NCI-H1930 (cell line): ENCODE measurements at places on chromosomes 5 and 9.

DNA sequence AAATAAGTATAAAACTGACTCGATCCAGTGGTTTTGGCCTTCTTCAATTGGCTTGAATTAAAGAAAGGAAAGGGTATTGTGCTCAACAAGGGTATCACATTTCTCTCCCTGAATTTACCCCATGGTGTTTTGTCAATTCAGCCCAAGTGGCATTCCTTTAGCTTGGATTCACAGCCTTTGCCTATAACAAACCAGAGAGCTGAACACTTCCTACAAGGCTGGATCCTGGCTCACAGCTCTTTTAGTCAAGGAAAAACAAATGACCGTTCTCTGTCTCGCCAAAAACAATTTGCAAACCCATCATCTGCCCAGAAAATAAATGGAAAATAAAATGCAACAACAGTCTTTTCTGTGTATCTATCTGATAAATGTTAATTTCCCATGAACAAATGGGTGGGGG lies 5.7 kb downstream of the ZNF366 start:
- no peak for DNase-seq

DNA sequence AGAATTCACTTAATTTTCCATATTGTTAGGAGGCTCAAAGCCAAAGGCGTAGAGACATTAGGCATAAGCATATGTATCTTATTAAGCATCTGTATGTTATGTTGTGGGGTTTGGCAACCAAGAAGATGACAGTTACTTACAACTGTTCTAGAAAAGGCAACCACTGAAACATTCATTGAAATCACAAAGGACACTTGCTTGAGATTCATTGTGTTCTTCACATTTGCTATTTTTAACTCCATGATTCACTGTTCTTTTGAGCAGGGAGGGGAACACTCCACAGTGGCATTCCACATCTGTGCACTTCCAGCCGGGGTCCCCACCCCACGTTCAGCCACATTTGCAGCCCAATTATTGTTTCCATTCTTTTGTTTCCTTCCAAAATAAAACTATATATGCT lies 107.1 kb downstream of the PALM2AKAP2 start:
- no peak for DNase-seq

DNA sequence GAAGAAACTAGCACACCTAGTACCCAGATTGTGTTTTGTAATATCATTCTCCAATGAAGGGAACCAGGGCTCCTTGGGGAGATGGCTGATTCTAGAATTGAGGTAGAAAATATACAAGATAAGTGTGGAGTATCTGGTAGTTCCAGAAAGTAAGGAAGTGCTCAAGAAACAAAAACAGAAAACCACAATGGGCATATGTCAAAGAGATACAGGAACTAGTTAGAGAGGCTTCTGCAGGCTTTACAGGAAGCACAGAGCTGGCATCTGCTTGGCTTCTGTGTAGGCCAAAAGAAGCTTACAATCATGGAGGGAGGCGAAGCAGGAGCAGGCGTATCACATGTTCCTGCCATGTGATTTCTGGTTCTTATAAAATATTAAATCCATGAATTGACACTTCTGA lies 105.7 kb upstream of the TMEM161B start:
- DNase-seq: no peak

DNA sequence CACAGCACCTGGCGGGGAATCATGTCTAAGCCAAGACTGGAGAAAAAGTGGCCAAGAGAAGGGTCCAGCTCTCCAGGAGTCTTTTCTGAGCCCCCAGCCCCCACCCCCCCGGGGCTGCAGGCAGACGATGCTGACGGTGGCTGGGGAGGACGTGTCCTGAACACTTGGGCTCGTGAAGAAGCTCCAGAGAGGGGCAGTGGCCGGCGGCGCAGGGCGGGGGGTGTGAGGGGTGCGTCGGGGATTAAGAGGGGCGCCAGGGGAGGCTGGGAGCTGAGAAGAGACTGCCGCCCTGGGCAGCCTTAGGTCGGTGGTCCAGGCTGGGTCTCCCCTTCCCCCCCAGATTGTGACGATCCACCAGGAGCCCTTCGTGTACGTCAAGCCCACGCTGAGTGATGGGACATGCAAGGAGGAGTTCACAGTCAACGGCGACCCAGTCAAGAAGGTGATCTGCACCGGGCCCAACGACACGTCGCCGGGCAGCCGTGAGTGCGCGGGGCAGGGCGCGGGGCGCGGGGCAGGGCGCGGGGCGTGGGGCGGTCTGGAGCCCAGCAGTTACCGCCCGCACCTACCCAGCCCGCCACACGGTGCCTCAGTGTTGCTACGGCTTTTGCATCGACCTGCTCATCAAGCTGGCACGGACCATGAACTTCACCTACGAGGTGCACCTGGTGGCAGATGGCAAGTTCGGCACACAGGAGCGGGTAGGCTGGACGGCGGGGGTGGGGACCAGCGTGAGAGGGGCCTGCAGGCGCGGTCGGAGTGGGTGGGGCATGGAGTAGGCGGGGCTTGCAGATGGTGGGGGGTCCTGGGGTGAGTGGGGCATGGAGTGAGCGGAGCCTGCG lies 8.9 kb downstream of the LRRC26 start:
- no peak for DNase-seq

- DNase-seq: no peak
Observed at GRCh38 chr9:23747088-23748075, 78.7 kb downstream of the ELAVL2 start.

DNA sequence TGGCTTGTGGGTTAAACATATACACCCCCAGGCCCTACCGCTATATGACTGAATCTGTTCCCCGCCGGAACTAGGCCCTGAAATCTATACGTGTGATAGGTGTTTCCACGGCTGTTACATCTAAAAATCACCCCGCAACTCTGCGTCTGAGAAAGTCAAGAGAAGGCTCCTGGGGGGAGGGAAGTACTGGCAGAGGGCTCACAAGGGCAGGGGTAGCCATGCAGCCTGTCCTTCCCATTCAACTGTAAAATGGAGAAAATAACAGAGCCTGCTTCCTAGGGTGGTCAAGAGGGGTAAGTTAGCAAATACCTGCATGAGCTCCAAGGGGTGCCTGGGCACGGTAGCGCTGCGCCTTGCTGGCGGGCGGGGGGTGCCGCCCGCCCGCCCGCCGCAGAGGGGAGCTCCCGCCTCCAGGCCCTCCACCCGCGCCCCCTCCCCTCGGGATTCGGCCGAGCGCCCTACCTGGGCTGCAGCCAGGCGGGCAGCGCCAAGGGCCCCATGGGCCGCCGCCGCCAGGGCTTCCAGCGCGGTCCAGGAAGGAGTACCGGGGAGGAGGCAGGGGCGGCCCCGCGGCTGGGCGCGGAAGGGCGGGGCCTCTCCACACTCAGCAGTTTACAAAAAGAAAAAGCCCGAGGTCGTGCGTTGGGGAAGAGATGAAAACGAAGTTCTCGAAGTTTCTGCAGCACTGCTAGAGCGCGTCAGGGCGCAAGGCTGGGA lies at the start of gene HACD4:
Gene HACD4, minus strand, starts transcription at position 550 of the 717 bp plus-strand sequence. Its CDS starts 50 bp downstream, at position 500.
- no peak for DNase-seq

GRCh38 chr5:157918811-157919742 lies 60.1 kb upstream of the CLINT1 start:
- DNase-seq: no peak

- no peak for DNase-seq
Observed at GRCh38 chr5:132094393-132095076, 20.9 kb downstream of the CSF2 start.

- no peak for DNase-seq
Observed at GRCh38 chr9:114643001-114643400, 14.6 kb downstream of the TEX53 start.

DNA sequence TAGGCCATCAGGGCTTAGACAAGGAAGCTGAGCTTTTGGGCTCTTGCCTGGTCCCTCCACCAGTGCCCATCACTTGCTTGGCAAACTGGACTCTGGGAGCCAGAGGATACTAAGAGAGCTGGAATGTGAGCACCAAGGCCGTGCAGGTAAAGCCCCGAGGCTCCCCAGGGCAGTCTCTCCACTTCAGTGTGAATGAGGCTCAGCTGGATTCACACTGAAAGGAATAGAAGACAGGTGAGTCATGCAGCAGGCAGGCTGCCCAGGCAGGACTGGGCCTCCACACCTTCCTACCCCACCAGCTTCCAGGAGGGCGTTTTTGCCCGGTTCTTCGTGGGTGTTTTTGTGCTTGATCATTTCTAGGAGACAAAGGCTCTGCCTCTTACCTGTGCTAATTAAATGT lies 7.3 kb upstream of the CTSV start:
- DNase-seq: no peak

- DNase-seq: no peak
Observed at GRCh38 chr5:34026089-34026761, 16.8 kb downstream of the C1QTNF3 start.

DNA sequence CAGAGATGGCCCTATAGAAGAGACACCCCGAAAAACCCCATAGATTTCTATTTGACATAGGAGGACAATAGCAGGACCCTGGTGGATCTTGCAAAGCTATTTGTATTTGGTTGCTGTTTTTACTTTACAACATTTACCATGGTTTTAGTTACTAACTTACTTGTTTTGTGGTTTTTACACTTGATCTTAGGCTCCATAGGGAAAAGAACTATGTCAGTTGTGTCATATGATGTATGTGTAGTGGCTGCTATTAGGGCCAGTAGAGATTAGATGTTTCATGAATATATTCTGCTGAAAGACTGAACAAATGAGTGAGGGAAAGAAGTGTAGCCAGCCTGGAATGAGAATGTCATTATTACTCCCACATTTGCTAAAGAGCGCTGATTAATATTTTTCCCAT lies 388.1 kb downstream of the SEMA5A start:
- DNase-seq: no peak

DNA sequence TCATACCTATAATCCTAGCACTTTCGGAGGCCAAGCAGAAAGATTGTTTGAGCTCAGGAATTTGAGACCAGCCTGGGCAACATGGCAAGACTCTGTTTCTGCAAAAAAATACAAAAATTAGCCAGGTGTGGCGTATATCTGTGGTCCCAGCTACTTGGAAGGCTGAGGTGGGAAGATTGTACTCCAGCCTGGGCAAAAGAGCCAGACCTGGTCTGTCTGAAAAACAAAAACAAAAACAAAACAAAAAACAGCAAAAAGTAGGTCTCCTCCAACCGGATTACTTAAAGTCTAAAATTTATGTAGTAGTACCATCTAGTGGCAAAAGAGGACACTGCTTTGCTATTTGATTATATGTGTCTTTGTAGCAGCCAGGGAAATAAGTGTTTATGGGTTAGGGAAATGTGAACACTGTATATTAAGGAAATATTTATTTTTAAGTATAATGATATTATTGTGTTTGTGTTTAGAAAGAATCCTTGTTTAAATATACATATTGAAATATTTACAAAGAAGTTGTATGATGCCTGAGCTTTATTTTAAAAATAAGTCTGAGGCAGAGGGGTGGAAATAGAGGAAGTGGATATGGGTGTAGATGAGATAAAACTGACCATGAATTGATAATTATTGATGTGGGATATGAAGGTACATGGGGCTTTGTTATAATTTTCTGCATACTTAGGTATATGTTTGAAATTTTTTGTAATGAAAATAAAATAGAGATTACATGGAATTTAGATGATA lies 20.0 kb downstream of the APC start:
- DNase-seq: no peak

DNA sequence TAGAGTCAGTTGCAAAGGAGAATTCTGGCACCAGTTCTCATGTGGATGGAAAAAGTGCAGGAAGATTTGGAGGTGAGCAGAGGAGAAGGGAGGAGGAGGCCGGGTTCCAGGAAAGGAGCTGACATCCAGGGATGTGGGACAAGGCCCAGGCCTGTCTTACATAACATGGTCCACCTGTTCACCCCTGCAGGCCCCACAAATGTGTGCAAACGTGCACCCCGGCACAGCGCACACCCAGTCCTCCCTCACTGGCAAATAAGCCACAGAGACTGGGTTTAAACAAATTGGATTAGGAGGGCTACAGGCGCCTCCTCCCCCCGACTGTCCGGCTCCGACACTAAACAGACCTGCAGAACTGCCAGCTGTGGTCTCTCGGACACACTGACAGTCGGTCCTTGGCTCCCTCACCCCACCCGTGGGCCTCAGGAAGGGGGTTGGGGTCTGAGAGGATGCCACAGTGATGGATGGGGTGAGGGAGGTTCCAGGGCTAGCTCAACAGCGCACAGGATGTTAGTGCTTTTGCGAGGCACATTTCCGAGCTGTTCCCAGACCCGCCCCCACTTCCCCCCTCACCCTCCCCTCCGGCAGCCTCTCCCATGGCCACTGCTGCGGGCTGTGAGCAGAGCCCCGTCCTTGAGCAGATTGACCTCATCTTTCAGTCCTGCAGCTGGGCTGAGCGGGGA lies 43.4 kb upstream of the IL17B start:
- no peak for DNase-seq

DNA sequence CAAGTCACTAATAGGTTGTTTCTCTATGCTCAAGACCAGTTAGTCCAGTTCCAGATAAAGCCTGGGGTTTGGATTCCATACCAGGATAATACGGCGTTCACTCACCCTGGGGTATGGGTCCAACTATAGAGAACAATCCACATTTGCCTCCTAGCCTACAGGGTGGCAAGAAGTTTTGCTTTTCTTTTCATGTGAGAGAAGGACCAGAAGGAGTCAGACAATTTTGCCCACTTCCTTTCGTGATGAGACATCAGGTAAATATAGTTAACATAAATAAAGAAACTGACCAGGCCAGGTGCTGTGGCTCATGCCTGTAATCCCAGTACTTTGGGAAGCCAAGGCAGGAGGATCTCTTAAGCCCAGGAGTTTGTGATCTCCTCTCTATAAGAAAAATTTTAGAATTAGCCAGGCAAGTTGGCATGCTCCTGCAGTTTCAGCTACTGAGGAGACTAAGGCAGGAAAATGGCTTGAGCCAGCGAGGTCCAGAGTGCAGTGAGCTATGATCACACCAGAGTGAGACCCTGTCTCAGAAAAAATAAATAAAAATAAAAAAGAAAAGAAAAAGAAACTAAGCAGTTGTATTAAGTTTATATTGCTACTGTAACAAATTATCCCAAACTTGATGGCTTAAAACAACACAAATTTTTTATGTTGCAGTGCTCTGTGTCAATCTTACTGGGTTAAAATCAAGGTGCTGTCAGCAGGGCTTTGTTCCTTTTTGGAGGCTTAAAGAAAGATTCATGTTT lies 7.5 kb upstream of the REEP5 start:
- DNase-seq: no peak

- no peak for DNase-seq
Observed at GRCh38 chr5:150658699-150659265, 2.3 kb upstream of the MYOZ3 start.

- no peak for DNase-seq
Observed at GRCh38 chr9:16214677-16215352, 655.7 kb downstream of the BNC2 start.

DNA sequence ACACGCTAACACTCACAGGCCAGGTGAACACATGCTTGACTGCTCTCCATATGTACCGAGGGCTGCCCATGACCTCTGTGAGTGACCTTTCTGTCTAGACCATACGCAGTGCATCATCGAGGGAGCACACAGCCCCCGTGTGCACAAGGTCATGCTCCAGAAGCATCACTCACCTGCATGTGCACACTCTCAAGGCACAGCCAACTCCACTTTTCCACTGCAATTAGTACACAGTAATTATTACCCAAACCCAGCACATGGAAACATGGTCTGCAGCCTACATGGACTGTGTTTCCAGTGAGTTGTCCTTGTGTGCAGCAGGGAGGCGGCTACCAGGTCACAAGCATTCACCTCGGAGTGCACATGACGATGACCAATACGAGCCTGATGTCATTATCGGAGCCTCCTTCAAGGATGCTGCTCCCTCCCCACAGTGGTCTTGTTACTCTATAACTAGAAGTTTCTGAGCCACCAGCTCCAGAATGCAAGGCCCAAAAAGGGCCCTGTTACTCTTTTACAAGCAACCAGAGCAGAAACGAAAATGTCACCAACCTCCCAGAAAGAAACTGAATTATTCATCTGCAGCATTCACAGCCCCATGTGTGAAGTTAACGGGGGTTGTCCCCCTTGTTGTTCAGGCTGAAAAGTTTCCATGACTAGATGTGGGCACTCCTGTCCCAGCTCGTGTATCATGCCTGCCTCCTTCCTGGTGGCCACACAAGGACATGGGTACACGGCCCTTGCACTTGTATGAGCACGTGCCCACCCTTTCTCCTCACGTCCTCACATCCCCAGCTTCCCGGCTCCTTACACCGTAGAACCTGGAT lies 31.2 kb downstream of the SEMA4D start:
- DNase-seq: no peak
